CD8-positive, alpha-beta memory T cell (primary cell): ENCODE measurements at places on chromosomes 5 and 9. TPM values are rescaled to one million over a fixed set of nuclear protein-coding genes. Genes with fewer than 3 reads are reported as not detected.
A peak's percentile ranks its signal among the peaks of the same experiment; 100 is the strongest.

DNA sequence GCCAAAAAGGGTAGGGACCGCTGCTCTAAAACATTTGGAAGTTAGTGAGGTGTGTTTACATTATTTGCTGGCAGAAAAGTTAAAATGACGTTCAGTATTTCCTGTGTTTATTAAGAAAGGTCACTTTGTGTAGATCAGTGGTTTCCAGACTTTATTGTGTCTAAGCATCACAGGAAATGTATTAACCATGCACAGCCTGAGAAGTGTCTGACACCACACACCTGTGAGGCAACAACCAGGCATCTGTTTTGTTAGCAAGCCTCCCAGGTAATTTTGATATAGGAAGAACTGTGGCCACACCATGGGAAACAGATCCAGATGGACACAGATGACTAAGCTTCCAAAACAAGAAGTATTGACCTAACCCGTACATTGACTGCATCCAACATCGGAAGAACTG lies 12.0 kb downstream of the TTC1 start:
- DNase-seq: no peak

DNA sequence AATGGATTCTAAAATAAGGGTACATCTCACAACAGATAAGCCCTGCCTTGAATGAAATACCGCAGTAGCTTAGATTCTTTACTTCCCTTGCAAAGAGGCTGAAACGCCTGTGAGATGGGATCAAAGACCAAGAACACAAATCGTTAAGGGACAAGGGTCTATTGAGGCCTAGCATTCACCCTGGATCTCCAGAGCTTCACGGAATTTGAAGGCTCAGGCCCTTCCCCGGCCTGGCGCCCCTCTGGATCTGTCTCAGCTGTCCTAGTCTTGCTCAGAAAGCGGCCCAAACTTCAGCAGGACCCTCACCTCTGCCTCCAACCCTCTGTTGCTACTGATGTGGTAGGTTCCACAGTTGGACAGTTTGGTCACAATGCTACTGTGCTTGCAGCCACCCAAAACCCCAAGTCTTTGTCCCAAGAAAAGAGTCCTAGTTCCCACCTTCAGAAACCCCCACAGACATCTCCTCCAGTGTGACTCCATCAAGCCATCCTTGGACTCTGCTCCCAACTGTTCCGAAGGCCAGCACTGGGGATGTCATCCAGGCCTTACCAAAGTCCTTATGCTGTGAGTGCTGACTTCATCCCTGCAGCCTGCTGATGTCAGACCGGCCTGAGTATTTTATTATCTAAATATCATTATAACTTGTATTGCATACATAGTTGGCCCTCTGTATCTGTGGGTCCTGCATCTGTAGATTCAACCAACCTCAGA lies 9.4 kb downstream of the CORO2A start:
- DNase-seq: no peak

IFNA13 gene
- not detected for total RNA-seq

NUP188 gene
- 144 TPM for total RNA-seq

DNA sequence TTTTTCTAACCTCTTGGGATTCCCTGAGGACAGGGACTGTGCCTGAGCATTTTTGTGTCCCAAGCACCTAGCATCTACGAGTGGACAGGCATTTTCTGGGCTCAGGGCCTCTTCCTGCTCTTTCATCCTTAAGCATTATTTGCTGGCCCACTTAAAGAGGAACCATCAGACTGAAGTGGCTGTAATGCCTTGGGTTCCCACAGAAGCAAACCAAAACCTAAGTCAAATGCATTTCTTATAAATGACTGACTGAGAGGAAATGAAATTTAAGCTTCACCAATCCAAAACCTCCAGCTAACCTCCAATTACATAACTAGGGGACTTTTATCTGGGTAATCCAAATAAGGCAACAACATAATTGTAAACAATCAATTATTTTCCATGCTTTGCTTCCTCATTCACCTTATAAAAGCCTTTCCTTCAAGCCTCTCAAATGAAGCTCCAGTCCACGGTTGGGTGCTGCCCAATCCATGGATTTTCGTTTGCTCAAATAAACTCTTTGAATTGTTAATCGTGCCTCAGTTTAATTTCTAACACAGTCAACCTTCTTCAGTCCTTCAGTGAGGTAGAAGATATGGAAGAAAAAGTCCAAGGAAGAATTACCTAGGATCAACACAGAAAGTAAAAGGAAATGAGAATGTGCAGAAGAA lies 25.3 kb upstream of the SLC31A2 start:
- DNase-seq: no peak

- no peak for DNase-seq
Measured at GRCh38 chr5:133062276-133062675, 10.5 kb downstream of the HSPA4 start.

GRCh38 chr9:91978740-91979414 lies 28.8 kb upstream of the ROR2 start:
- no peak for DNase-seq

SLC25A2 gene
- total RNA-seq: 0.35 TPM

GADD45G gene
- 3.4 TPM for total RNA-seq

- DNase-seq: no peak
Measured at GRCh38 chr5:171770153-171770552, 15.5 kb upstream of the SMIM23 start.

DNA sequence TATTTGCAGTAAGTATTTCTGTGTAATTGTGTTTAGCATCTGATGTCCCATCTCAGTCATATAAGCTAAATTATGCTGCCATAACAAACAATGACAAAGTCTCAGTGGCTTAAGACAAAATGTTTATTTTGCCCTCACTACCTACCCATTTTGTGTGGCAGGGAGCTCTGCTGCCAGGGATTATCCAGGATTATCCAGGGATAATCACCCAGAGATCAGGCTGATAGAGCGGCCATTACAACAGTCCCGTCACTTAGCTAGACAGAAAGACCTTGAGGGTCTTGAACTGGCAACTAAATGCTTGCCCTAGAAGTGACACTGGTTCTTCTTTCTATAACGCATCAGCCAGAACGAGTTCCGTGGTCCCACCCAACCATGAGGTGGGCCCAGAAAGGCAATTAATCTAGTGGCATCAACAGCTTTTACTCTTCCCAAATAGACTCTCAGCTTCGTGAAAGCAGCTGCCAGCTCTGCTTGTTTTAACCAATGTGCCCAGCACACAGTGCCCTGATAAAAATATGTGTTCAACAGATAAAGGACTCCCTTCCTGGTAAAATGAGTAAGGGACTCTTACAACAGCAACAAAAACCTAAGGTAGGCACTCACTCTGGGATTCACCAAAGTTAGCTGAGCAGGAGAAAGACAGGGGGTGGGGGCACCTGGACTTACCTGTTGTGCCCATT lies 22.8 kb downstream of the CCDC69 start:
- DNase-seq: no peak

SPATA6L gene
- 0.51 TPM for total RNA-seq

DNA sequence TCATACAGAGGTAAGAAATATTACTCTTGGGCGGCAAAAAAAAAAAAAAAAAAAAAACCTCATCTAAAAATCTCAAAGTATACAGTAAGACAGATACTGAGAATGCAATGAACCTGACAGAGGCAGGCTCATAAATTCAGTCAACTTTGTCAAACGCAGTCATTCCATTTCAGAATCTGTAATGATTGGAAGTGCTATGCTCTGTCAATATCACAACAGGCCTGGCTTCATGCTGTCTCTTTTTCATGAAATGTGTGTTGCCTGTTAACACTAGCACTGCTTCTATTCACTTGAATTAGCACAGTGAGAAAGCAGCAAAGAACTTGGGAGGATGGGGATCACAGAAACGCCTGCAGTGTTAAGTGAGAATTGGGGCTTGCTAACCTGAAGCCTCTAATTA lies 200.3 kb upstream of the EFNA5 start:
- DNase-seq: no peak

GRCh38 chr5:9249231-9249630 lies 296.6 kb downstream of the SEMA5A start:
- no peak for DNase-seq

GRCh38 chr5:77994943-77995342 lies 218.8 kb upstream of the TBCA start:
- no peak for DNase-seq

DNA sequence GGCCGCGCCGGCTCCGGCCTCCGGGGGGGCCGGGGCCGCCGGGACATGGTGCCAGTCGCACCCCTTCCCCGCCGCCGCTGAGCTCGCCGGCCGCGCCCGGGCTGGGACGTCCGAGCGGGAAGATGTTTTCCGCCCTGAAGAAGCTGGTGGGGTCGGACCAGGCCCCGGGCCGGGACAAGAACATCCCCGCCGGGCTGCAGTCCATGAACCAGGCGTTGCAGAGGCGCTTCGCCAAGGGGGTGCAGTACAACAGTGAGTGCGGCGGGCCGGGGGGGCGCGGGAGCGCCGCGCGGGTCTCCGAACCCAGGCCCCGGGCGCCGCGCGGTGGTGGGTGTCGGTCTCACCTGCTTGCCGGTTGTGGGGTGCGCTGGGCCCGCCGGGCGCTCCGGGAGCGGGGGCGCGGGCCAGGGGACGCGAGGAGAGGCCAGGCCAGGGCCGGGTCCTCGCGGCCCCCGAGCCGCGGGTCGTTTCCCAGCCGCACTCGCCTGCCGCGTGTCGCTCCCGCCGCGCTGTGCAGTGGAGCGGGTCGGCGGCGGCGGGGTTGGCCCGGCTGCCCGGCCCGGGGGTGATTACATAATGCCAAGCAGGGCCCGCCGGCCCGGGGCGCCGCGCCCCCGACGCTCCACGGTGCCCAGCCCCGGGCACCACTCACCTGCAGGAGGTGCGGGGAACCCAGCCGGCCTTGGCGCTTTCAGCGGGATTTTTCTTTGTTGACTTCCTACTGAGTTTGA lies 492 bp downstream of the RABL6 start:
- peak; percentile 63 for DNase-seq

- no peak for DNase-seq
Measured at GRCh38 chr5:59724482-59725391, 168.8 kb downstream of the PDE4D start.

- DNase-seq: no peak
Measured at GRCh38 chr5:93411716-93412115, 169.3 kb downstream of the NR2F1-AS1 start.

GRCh38 chr9:124941679-124942561 lies 1.0 kb upstream of the GOLGA1 start:
- DNase-seq: peak; percentile 52

- no peak for DNase-seq
Measured at GRCh38 chr9:115913696-115914095, 239.9 kb upstream of the PAPPA start.

GRCh38 chr5:10420468-10420867 lies 21.2 kb upstream of the ROPN1L start:
- no peak for DNase-seq

DNA sequence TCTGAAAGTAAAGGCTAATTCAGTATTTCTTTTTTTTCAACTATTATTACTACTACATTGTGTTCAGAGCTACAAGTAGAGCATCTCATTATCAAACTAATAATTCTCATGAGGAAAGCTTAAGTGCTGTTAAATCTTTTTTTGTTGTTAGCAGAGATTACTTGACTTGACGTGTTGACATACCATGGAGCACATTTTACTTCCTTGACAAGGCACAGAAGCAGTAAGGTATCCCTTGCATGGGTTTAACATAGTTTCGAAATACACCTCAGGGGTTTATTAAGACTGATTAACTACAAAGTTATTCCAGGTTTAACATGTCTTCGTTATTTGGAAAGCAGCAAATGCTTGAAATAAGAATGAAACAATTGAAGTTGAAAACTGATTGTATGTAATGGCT lies 7.0 kb downstream of the SPDL1 start:
- no peak for DNase-seq

DNA sequence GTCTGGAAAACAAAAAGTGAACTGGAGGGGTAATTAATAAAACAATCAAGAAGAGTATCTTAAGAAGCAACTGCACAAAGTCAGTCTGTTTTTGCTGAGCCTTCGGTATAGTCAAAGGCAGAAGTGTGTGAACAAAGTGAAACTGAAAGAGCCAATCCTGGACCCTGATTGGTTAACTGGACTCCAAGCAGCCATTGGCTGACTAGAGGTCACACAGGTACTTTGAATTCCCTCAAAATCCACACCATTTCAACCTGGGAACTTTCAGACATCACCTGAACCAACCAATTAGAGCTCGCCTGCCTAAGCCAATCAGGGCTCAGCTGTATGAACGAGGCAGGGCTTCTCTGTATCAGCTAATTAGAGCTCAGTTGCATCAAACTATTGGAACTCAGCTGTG lies 286.7 kb downstream of the TLE4 start:
- no peak for DNase-seq

IL7R gene
- 289 TPM for total RNA-seq

FLT4 gene
- total RNA-seq: 8.2 TPM

- DNase-seq: peak; percentile 5
Measured at GRCh38 chr9:127049044-127049443, 73.4 kb downstream of the ANGPTL2 start.

BARHL1 gene
- total RNA-seq: not detected

GRCh38 chr5:28574606-28575005 lies 1536.2 kb upstream of the CDH9 start:
- no peak for DNase-seq

GRCh38 chr9:90839183-90839728 lies 37.6 kb downstream of the SYK start:
- no peak for DNase-seq

HTR1A gene
- not detected for total RNA-seq

- DNase-seq: no peak
Measured at GRCh38 chr9:10254338-10254737, 358.5 kb downstream of the PTPRD start.

GRCh38 chr5:72283358-72283757 lies 36.7 kb downstream of the MRPS27 start:
- no peak for DNase-seq

TERT gene
- 2.0 TPM for total RNA-seq

GAPT gene
- total RNA-seq: not detected

DNA sequence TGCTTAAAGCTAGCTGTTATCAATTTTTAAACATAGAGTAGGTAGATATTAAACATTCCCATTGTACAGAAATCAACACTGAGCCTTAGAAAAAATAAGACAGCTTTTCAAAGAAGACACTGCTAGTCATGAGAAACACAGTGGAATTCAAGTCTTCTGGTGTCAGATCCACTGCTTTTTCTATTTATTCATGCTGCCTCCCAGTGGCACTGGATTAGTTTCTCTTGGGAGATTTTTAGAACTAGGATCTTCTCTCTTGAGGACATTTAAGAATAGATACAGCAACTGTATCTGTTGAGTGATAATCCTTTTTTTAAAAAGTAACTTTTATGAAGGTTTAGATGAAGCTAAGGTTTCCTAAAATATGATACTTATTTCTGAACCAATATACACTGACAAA lies 1635.4 kb upstream of the C9orf72 start:
- DNase-seq: no peak

- no peak for DNase-seq
Measured at GRCh38 chr5:107301999-107302398, 368.7 kb downstream of the EFNA5 start.
